ENCODE measurements at places on chromosomes 7 and 10.

DNA sequence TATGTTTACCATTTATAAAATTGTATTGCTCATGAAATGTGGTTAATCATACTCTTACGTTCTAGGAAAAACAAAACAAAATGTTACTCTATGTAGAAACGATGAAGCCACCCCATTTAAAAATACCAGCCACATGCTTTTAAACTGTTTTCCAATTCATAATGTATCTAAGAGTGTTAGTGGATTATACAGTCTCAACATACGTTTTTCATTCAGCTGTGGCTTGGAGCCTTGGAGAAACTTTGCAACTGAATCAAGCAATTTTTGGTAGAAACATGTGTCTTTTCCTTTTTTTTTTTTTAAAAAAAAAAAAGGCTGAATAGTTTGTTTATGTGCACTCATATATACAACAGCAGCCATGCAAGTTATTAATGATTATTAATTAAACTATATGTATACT lies 378.0 kb upstream of the SEMA3D start:
- DNase-seq, result no peak

GRCh38 chr7:157360483-157361025 lies 23.8 kb downstream of the DNAJB6 start:
- DNase-seq, result no peak

- no peak for DNase-seq
These were observed 563 bp downstream of the STAM start for GRCh38 chr10:17644485-17644943.

GRCh38 chr7:129724796-129725195 lies 113.3 kb downstream of the NRF1 start:
- DNase-seq, result no peak

GRCh38 chr7:149821191-149822148 lies 16.7 kb upstream of the ZNF862 start:
- peak; percentile 54 for DNase-seq

- no peak for DNase-seq
These were observed 75.6 kb upstream of the OGDHL start for GRCh38 chr10:49837685-49838084.

GRCh38 chr10:86389441-86390193 lies 23.0 kb upstream of the GRID1 start:
- DNase-seq, result peak; percentile 77

DNA sequence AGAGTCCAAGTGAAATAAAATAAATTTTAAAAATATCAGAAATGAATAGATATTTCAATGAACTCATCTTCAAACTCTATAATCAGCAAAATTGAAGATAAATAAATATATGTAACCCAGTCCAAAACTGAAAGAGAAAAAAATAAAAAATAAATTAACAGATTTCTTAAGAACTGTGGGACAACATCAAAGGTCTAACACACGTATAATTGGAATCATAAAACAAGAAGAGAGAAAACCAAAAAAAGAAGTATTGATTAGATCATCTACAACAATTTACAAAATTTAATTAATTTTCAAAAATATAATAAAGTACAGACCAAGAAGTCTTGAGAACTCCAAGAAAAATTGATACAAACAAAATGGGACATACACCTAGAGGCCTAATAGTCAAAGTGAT lies 625.8 kb upstream of the SORCS1 start:
- DNase-seq, result no peak

DNA sequence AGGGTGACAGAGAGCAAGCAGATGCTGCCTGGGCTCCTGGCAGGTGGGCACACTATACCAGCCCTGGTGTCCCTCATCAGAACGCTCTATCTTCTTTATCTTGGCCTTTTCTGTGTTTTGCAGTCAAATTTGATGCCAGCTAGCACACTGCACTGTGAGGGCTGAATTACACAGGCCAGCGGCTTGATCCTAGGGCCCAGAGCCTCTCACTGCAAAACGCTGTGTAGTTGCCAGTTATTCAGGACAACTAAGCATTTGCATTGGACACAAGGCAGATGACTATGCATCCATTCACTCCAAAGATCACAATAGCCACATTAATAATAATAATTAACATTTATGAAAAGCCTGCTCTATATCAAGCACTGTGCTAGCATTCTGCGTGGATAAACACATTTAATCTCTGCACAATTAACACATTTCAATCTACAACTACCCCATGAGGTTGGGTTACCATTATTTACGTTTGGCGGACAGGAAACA lies 100.3 kb downstream of the PAXIP1 start:
- DNase-seq, result no peak

DNA sequence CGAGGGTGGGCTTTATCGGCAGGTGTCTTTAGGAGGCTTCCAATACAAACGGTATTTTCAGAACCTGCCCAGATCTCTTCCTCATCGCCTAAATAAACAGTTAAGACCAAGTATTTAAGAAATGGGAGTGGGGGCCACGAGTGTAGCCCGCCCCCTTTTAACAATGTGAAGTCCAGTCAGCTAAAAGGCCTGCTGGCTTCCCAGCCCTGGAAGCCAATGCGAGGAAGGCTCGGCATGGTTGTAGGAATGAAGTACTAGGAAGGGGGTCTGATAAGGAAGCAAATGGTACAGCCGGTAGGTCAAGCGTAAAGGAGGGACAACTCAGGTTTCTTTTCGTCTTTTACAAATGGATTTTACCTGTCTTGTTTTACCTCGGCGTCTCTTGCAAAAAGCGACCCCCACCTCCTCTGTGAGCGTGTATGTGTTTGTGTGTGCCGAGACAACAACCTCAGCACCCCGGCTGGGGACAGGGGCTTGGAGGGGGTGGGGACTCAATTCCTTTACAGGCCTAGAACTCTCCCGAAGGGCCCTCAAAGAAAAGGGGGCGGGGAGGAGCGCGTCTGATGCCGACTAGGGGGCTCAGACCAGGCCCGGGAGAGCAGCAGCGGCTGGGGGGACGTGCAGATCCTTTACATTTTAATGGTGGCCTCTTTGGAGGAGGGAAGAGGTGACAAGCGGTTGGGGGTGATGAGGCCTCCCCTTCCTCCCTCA lies 147.6 kb downstream of the GPR85 start:
- DNase-seq, result peak; percentile 71

DNA sequence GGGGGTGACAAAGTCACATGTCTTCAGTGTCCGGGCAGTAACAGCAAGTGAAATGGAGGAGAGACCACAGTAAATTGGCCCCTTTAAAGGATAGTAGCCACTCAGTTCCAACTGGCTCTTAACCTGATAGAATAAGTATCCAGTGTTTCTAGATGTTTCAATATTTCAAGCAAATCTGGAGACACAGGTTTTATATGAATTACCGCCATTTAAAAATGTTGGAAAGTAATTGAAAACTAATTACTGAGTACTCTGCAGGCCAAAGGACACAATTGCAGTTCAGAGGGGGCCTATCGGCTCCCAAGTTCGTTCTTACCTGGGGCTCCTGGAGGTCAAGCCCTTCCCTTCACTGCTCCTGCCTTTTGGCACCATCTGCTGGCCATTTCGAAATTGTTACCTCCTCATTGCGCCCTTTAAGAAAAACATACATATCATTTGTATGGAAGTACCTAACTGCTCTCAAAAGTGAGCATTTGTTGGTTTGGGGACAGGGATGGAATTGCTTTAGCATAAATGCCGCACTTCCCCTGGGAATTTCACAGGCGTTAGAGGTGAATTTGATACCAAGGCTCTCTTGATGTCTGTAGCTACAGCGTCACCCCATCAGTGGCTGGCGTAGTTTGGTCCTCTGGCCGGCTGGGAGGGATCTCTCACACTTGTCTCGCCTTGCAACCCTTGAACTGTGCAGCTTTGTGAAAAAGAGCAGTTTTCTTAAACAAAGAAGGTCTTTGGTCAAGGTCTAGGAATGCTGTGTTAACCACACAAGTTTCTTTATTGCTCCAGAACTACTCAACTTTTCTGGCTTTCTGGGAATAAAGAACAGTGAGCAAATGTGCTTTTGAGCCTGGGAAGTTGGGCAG lies 220.0 kb downstream of the ARHGAP21 start:
- no peak for DNase-seq

DNA sequence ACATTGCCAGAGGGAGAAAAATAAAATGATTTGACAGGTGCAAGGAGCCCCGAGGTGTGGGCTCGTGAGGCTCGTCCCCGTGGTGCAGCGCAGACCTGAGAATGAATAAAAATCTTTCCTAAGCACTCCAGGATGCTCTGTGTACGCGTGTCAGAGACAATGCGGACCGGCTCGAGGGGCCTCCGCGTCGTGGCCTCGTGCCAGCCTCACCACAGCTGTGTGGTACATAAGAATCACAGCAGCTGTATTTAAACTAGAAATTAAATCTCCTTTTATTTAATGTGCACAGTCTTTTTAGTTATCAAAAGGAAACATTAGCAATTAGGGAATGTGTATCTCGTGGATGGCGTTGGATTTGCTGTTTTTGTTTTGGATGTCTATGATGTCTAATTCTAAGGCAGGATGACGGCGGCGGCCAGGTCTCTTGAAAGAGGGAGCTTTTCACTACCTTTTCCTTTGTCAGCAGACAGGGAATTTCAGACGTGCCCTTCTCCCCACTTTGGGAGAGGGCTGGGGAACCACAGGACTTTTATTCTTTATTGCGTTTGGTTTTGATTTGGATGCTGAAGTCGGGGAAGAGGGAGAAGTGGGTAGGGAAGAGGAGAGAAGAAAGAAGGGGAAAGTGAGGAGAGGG lies 365.3 kb upstream of the SHH start:
- DNase-seq, result no peak

DNA sequence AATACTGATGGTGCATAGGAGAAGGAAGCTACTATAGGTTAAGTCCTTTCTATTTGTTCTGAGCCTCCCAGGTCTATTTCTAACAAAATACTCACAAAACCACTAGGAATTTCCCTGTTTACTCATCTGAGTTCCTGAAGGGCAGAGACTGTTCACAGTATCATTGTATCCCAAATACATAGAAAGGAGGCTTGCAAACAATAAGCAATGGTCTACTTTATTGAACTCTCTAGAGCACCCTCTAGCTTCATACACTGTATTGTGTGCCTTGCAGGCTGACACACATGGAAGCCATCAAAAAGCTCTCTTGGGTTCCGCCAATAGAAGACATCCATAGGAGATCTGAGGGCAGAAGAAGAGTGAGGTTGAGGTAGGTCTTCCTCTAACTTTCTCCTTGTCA lies 826.1 kb downstream of the GRM8 start:
- no peak for DNase-seq

GRCh38 chr7:26637610-26638009 lies 226.8 kb downstream of the SKAP2 start:
- no peak for DNase-seq

DNA sequence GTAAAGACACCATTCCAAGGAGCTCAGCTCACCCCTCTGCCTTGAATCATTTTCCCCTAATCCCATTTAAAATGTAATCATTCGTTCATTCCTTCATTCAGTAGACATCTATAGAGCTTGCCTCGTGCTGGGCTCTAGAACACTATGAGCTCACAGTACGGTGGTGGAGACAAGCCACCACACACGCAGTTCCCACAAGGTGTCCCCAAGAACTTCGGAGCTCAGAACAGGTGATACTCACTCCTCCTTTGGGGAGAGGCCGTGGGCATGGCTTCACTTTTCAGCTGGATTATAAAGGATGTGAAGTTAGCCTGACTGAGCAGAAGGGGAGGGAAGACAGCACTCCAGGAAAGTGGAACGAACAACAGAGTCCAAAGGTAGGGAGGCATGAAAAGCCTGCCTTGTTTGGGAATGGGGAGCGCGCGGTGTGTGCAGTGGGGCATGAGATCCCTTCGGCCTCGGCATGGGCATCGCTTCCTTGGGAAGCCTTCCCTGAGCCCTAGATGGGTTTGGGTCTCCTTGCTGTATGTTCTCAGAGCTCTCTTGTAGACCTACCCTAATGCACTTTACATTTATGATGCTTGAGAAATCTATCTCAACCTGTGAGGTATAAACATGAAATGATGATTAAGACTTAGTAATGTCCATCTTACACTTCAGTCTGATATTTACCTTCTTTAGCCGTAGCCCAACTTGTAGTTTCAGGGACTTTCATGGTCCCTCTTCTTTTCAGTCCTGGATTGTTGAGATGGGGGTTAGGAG lies 809 bp upstream of the OGA start:
- peak; percentile 53 for DNase-seq

GRCh38 chr10:131123496-131123895 lies 188.0 kb downstream of the TCERG1L start:
- DNase-seq, result no peak

DNA sequence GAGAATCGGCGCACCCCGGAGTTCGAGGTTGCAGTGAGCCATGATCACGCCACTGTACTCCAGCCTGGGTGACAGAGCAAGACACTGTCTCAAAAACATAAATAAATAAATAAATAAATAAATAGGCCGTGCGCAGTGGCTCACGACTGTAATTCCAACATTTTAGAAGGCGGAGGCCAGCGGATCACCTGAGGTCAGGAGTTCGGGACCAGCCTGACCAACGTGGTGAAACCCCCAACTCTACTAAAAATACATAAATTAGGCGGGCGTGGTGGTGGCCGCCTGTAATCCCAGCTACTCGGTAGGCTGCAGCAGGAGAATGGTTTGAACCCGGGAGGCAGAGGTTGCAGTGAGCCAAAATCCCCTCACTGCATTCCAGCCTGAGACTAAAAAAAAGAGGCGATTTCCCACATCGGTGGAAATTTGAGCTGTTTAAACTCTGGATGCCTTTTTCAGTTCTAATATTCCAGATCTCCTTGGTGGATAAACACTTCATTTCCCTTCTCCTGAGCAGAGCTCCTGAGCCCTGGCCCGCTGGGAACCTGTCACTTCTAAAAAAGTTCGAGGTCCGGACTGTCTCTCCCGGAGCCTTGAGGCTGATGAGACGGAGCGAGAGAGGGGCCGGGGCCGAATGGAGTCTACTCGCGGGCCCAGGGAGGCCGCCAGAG lies 2.0 kb upstream of the NFKB2 start:
- DNase-seq, result no peak

DNA sequence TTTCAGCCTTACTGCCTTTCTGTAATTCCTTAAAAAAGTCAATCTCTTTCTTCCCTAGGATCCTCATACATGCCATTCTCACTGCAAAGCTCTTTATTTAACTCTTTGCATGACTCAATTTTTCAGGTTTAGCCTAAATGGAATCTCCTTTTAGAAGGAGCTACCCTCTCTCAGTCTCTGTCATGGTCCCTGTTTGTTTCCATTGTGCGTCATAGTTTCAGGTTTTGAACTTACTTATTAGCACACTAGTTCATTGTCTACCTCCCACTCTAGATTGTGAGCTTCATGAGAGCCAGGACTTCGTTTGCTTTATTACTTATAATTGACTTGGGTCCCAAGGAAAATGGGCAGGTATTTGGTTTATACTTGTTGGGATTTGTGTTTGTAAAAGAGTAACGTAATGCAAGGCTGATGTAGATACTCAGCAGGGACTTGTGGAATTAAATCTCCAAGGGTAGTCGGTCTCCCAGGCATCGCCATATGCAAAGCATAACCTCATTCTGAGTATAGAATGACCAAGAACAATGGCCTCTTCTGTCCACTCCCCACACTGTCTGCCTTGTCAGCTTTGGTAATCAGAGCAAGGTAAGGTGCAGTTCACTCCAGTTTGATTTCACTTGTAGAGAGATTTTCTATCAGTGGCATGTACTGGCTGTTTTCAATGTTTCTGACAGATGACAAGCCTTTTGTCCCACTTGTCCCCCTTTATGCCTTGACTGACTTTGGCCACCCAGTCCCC lies 252.0 kb downstream of the SORCS3 start:
- no peak for DNase-seq

DNA sequence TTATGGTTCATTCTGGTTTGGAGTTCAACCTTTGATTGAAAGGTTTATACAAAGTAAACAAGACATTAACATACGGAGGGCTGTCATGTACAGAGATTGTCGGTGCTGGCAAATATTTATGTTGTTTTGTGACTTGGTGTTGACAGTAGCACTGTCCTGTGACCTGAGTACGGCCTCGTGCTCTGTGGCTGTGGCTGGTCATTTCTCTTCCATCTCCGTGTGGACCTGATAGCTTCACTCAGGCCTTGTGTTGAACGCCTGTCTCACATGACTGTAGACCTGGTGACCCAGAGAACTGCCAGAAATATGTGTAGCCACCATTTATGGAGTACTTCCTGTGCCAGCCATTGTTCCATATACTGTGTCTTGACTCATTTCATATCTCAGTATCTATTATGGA lies 311.6 kb downstream of the CCDC3 start:
- DNase-seq, result no peak
